ENCODE measurements at places on chromosomes 5 and 9.

DNA sequence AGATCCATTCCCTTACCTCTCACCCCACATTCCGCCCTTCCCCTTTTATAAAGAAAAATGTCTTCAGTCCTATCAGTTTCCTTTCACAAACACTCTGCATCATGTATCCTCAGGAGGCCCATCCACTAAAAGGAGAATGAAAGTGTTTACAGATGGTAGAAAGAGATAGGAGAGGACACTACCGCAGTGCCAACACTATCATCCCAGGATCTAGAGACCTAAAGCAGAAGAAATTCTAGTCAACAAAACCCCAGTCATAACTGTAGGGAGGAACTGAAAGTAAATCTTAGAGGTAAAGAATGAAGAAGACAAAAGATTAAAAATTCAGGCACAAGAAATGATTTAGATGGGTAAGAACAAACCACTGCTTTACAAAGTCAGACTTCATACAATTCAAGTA, 114.1 kb downstream of the MLLT3 start:
- DNase-seq, result no peak

DNA sequence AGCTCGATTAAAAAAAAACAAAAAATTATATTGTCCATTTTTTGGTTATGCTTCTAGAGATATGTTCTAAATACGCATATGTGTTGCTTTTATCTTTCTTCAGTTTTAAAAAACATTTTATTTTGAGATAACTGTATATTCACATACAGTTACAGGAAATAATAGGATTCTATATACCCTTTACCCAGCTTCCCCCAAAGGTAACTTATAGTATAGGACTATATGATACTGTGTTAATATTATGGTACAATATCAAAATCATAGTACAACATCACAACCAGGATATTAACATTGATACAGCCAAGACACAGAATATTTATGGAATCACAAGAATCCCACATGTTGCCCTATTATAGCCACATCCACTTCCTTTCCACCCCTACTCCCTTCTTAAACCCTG, 9.5 kb upstream of the MACIR start:
- DNase-seq, result no peak

GRCh38 chr9:98491828-98492227, 216.9 kb downstream of the GABBR2 start:
- DNase-seq, result no peak

GRCh38 chr5:58107704-58108103, 352.2 kb downstream of the PLK2 start:
- no peak for DNase-seq

DNA sequence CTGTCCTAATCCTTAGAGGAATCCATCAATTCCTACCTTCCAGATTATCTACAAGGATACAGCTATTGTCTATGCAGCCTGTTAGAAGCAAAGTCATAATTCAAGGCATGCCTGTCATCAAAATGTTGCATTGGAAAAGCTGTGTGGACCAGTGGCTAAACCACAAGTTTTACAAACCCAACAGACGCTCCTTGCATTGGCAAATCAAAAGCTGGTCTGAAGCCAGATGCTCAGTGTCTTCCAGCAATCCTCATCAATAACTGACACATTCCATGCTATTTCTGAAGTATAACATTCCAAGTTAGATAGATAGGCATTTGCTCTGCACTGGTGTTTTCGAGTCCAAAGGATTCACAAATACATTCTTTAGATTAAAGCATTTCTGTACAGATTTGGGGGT, 213.6 kb downstream of the EBF1 start:
- DNase-seq, result no peak

GRCh38 chr5:122175852-122176251, 46.5 kb downstream of the ZNF474 start:
- no peak for DNase-seq

DNA sequence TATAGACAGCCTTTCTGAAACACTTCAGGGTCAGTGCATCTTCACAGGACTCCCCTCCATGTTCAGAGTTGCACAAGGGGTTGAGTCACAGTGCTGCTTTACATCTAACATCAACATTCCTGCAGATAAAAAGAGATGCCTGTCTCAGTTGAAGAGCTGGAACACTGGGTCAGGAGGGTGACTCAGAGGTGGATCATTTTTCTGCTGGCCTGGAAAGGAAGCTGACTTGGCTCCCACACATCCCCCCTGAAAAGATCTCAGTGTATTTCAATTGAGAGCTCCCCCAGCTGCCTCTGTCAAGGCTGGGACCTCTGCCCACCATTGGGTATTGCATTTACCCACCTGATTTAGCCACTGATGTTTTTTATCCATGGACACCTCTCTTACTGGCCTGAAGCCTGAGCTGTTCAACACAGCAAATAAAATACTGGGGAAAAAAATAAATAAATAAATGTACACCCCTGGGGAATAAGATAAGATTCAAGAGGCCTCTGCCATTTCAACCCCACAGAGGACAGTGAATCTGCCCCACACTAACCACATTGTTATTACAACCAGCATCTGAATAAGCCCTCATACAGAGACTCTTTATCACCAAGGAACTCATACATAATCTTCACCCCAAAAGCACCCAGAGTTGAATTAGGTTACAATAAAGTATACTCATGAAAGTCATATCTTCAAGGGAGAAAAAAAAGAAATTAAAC, 716.4 kb downstream of the SEMA5A start:
- no peak for DNase-seq

DNA sequence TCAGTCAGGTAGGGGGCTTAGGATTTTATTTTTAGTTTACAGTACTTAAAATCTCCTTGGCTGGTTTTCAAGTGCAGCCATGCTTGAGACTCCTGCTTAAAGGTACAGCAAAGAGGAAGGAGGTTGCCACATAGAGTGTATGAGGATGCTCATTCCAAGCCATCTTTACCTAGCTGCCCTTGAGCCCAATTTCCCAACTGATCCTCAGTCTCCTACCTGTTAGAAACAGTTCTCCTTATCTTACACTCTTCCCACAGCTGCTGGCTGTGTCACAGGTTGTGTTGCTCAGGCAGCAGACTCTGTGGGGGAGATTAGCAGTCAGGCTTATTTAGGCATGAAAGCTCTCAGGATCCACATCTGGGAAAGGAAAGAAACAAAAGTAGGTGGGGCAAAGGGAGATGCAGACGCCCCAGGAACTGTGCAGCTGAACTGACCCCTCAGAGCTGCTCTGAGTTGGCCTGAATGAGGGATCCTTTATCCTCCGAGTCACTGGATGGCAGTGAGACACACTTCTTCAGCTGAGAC, 95.1 kb downstream of the NMUR2 start:
- no peak for DNase-seq

GRCh38 chr5:137136991-137137632, 362.0 kb downstream of the SPOCK1 start:
- no peak for DNase-seq

GRCh38 chr5:73298772-73299630, 126.0 kb downstream of the TMEM174 start:
- no peak for DNase-seq

- DNase-seq, result no peak
These were observed 25.7 kb upstream of the IL9 start for GRCh38 chr5:135921388-135921787.

DNA sequence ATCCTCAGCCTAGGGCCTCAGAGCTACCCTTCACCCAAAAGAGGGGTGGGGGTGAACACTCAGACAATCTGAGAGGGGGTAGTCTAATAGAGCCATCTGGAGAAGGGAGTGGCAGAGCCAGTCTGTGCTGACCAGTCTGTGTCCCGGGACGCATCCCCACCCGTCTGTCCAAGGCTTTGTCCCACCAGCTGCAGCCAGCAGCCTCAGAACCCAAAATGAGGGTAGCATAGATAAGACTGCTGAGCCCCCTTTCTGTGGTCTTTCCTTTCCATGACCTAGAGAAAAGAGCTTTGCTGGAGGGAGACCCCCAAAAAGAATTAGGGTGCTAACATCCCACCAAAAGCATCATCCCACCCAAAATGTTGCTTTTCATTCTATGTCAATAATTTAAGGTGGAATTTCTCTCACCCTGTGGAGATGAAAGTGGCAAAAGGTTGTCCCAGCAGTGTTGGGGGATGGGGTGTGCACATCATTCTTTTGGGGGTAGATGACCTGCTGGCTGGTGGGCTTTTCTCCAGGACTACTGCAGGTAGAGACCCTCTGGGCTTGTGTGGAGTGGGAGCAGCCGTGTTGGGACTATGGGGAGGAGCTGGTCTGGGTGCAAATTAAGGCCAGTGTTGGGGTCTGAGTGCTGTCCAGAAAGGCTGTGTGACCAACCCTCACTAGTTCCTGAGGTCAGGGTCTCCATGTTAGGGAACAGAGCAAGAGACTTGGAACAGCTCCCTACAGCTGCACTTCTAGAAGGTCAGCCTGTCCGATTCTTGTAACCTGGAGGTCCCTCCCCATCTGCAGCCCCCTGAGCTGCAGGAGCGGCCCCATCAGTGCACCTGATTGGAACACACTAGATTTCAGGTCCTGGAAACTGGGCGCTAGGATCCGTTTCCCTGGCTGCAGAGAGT, 19.9 kb downstream of the URM1 start:
- no peak for DNase-seq

- no peak for DNase-seq
These were observed 136.2 kb upstream of the IRX2 start for GRCh38 chr5:2887481-2888348.

DNA sequence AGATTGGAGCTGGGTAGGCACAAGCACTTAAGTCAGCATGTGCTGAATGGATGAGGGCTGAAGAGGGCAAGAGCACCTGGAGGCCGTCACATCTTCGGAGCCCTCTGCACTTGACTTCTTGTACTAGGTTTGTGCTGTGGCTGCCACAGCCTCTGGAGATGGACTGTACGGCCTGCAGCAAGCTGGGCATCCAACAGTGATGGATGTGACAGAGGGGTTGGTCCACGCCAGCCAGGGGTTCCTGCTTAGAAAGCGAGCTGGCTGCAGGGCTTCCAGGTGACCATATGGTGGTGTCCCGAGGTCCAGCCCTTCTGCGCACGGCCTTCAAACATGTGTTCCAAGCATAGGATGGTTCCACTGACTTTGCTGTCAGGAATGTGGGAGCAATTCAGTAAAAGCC, 65.1 kb upstream of the PHYKPL start:
- no peak for DNase-seq

DNA sequence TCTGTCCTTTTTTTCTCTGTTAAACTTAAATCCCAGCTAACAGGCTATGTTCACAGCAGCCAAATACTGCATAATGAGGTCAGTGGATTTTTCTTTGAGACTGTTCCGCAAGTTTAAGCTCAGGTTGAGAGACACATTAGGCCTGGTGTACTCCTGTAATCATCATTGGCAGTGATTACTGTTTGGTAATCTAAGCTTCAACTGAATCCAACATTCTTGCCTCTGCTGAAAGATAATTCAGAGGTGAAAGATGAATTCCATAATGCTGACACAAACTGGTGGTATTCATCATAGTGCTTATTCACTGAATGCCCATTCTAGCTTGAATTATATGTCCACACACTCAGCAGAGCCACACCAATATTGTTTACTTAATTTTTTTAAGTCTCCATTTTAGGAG, 108.5 kb downstream of the NFIB start:
- DNase-seq, result no peak

DNA sequence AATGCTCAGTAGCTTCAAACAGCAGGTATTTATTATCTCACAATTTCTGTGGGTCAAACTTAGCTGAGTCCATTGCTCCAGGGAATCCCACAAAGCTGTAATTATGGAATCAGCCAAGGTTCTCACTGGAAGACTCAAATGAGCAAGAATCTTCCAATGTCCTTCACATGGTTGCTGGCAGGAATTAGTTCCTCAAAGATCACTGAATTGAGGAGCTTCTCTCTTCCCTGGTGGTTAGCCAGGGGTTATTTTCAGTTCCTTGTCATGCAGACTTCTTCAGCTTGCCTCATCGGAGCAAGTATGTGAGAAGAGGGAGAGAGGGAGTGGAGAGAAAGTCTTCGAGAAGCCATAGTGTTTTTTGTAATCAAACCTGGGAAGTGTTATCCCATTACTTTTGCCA, 2331.9 kb downstream of the MAT2B start:
- DNase-seq, result no peak

GRCh38 chr9:71353720-71354119, 232.3 kb upstream of the TRPM3 start:
- DNase-seq, result no peak

GRCh38 chr5:145104106-145104505, 731.0 kb downstream of the PRELID2 start:
- no peak for DNase-seq

DNA sequence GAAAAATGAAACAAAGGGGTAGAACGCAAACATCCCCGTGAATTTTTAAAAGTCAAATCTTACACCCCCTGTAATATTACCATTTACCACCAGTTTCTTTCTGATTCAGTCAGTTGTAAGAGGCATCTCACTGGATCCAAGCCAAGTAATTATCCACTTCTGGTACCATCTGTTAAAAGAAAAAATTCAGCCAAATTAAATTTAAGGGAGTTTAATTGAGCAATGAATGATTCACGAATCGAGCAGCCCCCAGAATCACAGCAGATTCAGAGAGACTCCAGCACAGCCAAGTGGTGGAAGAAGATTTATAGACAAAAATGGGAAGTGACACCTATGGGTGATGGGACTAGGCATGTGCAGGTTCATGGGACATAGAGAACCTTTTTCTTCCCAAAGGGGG, 29.9 kb upstream of the MTMR12 start:
- no peak for DNase-seq

- no peak for DNase-seq
These were observed 146.3 kb downstream of the PCSK5 start for GRCh38 chr9:76036762-76037161.

GRCh38 chr9:130398487-130399240, 46.1 kb upstream of the ASS1 start:
- no peak for DNase-seq
